SW 1271 (cell line): ENCODE measurements at places on chromosomes 4 and X.

DNA sequence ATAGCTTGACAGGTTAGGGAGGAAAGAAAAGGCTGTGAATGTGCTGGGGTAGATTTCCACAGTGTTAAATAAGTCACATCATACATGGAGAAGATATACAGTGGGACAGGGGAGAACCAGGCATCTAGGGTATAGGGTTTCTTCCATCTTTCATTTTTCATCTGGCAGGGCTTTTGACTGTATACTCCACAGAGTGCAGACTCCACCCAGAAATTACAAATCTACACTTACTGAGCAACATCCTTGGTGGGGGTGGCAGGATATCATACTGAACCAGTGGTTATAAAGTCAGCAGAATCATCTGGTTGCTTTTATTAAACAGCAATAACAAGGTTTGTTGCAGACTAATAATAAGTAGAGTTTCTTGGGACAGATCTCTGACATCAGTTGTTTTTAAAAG is 154.2 kb downstream of the NPNT start:
- DNase-seq, result no peak

- DNase-seq, result peak; percentile 9
Observed at GRCh38 chr4:140300271-140300970, 73.0 kb upstream of the SCOC start.

DNA sequence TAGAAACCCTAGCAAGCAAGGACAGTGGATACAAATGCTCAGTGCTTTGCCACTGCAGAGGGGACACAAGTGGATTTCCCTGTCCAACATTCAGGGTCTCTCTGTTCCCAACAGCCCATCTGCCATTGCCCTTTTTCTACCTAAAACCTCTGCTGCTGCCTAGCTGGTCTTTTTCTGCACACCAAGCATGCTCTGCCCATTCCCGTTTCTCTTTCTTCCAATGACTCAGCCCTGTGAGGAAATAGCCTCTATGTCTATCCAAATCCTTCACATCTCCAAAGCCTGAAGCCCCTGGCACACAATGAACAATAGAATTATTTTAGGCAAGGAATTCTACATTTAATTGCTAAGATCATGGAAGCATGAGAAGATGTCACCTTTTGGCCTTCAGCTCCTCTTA is 5.7 kb upstream of the AMELX start:
- DNase-seq, result no peak

- no peak for DNase-seq
Observed at GRCh38 chr4:42464550-42465094, 67.3 kb downstream of the SHISA3 start.

DNA sequence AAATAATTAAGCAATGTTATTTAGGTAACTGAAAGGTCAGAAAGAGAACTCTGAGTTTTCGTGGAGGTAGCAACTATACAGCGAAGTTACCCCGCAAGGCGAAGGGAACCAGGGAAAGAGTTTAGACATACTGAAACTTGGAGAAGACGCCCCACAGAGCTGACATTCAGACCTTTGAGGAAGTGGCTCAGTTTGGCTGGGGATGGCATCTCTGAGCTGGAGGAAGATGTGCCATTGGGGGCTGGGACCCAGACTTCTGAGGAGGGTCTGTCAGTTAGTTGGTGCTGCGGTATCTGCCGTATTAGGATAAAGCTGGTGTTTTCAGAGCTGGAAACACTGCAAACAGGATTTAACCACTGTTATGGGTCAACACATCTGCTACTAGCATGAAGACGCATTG is 156.6 kb downstream of the ANKRD50 start:
- no peak for DNase-seq

- DNase-seq, result no peak
Observed at GRCh38 chrX:75327607-75328006, 53.7 kb downstream of the UPRT start.

DNA sequence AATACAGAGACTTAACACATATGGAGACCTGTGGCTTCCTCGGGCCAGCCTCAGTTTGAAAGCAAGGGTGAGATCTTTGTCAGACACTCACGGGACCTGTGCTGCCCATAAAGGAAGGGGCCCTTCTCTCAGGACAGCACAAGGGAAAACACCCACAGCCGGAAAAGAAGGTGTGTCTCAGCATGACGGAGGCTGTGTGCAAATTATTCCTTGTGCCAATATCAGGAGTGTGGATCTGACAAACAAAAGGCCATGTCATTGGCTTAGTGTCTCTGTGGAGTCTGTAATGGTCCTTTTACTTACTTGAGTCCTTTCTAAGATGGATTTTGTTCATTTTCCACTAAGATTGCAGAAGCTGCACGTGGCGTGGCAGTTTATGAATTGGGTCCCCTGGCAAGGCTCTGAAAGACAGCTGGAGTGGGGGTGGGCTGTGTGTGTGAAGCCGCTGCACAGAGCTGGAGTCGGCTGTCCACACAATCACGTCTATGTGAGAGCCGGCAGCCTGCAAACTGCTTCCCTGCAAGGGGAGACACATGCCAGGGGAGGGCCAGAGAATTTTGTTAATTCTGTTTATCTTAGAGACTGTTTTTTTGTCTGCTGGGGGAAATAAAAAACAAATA is 1.9 kb downstream of the ENPP6 start:
- DNase-seq, result no peak

- DNase-seq, result no peak
Observed at GRCh38 chrX:94366616-94367015, 692.6 kb downstream of the FAM133A start.

DNA sequence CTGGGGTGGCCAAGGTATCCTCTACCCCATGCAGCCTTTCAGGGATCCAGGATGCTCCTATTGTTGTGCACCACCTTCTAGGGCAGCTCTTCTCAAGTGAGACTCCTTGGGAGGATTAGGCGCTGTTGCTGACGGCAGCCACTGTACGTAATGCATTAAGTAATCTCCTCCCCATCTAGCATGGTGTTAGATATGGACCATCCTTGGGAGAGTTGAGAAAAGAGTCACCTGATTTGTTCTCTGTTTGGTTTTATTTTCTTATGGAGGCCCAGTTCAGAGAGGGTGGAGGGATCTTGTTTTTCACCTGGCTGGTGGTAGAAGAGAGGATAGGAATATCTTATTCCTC is 46.4 kb downstream of the GYG2 start:
- DNase-seq, result no peak

GRCh38 chrX:44568196-44568595 is 25.5 kb upstream of the FUNDC1 start:
- no peak for DNase-seq

- peak; percentile 19 for DNase-seq
Observed at GRCh38 chrX:143988356-143988755, 104.5 kb downstream of the UBE2NL start.

DNA sequence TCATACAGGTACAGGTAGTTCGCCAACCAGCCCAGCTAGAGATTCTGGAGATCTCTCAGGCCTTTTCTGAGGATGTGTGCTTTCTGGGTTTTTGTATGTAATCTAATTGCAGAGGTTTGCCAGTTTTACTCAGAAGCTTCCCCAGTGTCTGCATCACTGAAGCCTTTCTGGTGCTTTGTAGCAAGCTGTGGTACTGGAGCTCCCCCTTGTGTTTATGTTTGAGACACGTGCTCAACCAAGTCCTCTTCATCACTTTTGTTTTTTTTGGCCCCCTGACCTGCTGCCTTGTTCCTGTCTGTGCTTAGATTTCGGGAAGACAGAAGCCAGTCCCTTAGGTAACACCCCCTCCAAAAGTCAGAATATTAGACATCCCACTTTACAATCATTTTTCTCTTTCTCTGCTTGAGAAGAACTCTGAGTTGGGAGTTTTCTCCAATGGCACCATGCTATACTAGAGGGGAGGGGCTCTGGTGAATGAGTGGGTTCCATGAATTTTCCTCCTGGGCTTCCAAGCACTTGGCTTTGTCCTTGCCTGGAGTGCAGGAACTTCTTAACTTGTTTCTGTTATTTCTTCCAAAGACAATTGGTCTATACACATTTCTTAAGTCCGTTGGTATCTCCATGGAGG is 128.4 kb upstream of the TBC1D9 start:
- DNase-seq, result no peak

- no peak for DNase-seq
Observed at GRCh38 chr4:172826861-172827260, 341.8 kb upstream of the GALNT7 start.

DNA sequence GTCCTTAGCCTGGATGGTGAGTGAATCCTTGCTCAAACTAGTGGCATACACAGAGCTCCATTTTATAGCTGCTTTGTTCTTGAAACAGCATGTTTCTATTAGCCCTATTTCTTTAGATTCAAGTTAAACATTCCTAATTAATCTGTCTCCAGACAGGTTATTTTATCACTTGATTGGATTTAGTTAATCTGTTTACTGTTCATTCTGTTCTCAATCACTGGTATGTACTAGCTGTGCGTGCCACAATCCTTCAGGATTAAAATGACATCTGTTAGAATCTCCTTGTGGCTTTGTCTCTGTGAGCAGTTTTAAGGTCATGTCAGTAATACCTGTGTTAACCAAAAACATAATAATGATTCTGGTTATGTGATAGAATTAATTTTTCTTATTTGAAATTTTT is 36.5 kb downstream of the PTPN13 start:
- no peak for DNase-seq

DNA sequence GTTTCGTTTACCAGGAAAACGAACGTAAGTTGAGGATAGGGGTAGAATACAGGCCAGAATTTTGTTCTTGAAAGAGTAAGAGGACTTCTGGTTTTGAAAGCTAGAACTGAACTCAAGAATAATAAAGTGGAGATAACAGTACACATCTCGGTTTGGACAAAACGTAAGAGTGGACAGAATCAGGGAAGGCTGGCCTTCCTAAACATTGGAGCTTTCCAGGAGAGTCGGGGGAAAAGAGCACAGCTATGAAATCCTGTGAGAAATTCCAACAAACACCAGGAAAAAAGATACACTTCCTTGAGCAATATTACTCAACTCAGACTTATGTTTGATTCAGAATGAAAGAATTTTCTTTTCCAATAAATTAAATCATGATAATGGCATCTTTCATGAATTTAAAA is 1.2 kb downstream of the CTSO start:
- no peak for DNase-seq

DNA sequence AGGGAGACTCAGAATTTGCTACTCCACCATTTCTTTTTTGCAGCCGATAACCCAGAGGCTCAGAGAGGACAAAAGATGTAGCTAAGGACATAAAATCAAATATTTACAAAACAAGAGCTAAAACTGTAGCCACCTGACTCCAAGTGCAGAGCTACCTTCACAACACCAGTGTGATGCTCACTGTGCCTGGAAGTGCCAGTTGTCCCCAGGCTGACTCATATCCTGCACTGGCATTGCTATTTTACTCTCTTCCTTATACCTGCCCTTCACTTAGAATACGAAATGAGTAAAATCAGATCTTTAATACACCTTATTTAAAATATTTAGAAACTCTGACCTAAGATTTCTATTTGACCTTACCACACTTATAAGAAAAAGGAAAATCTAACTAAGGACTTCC is 39.5 kb downstream of the SLC7A11 start:
- peak; percentile 6 for DNase-seq

- no peak for DNase-seq
Observed at GRCh38 chrX:147735364-147735763, 176.4 kb upstream of the FMR1 start.

DNA sequence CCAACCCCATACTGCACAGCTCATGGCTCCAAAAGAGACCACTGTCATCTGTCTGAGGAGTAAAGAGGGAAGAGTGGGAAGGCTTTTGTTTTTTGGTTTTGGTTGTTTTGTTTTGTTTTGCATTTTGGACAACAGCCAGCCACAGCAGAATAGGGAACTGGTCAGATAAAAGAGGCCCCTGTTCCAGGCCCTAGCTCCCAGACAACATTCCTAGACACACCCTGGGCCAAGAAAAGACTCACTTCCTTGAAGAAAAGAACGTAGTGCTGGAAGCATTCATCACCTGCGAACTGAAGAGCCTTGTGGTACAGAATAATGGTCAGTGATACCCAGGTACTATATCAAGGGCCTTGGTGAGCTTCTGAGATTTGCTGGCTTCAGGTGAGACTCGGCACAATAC is 619.4 kb upstream of the SPANXN1 start:
- DNase-seq, result no peak

DNA sequence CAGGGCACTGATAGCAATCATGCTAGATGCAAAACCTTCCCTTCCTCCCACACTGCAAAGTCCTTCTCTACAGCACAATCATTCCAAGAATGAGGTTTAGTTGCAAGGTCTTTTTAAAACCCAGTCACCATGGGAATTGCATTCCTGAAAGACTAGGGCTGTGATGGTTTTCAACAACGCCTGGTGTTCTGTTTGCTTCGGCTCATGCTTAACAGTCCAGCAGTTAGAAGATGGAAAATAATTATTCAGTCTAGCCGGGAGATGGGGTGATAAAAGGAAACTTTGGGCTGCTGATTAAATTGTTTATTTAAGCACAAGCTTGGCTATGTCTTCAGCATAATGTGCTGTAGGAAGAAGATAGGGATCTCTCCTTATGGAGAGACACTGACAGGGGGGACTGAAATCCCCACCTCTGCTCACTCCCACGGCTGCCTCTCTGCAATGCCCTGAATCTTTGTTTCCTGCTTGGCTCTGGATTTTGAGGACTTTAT is 211.4 kb downstream of the MID1IP1 start:
- no peak for DNase-seq

GRCh38 chr4:29423836-29424721 is 1296.1 kb upstream of the PCDH7 start:
- DNase-seq, result peak; percentile 70

GRCh38 chr4:121016611-121017010 is 55.7 kb downstream of the NDNF start:
- no peak for DNase-seq

DNA sequence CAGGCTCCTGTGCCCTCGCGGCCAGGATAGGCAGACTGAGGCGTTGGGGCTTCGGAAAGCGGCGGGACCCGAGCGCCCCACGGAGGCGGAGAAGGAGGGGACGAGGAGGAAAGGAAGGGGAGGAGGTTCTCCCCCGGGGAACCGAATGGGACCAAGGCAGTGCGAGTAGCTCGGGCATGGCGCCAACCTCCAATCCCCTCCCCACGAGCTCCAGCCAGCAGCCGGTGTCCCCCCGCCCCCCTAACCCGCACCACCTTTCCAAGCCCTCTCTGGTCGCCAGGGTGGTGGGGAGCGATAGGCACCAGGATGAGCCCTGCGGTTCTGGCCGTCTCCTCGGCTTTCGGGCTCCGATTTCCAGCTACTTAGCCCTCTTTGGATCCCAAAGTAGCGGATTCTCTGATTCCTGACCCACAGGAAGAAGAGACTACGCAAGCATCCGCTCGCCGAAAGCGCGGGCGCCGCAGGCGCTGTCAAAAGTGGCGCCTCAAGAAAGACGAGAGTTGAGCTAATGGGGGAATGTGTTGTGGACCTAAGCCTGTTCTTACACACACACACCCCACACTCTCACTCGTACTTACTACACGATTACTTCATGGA is 15.2 kb upstream of the ZIC3 start:
- DNase-seq, result no peak

- DNase-seq, result no peak
Observed at GRCh38 chrX:130594453-130594916, 192.7 kb downstream of the RBMX2 start.

DNA sequence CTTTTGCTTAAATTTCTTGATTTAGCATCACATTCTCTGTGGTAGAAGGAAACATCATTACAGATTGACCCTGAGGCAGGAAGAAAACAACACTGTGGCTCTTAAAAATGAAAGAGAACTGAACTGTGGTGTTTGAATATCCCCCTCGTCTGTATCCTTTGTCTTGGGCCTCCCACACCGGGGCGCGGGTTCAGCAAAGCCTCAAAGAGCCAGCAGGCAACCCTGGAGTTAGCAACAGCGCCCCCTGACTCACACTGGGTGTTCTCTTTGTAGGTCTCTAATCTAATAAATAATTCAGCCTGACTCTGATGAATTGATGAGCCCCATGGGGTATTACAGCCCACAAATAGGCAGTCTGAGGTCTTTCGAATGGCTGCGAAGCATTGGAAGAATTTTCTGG is 46.1 kb upstream of the CTSO start:
- no peak for DNase-seq

- DNase-seq, result no peak
Observed at GRCh38 chr4:186906722-186907121, 183.1 kb upstream of the FAT1 start.
